ENCODE measurements at places on chromosomes 6 and 20.

- DNase-seq: peak; percentile 54
These were observed 64.8 kb downstream of the HCRTR2 start for GRCh38 chr6:55239099-55239498.

DNA sequence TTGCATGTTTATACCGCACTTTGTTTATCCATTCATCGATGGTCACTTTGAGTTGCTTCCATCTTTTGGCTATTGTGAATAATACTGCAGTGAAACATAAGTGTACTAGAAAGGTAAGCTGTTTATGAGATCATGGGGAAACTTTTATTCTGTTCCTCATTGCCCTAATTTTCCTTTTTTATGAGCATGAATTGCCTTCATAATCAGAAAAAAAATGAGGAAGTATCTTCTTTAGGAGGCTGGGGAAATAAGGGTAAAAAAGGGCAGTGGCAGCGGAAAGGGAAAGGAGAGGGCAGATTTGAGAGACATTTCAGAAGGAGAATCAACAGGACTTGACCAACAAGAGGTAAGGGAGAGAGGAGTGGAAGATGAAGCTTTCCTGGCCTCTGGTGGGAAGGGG, 14.3 kb upstream of the SERINC3 start:
- DNase-seq: no peak

GRCh38 chr6:121205569-121205968, 128.7 kb downstream of the TBC1D32 start:
- DNase-seq: no peak

- peak; percentile 60 for DNase-seq
These were observed 722 bp downstream of the ISM1 start for GRCh38 chr20:13221673-13222318.

DNA sequence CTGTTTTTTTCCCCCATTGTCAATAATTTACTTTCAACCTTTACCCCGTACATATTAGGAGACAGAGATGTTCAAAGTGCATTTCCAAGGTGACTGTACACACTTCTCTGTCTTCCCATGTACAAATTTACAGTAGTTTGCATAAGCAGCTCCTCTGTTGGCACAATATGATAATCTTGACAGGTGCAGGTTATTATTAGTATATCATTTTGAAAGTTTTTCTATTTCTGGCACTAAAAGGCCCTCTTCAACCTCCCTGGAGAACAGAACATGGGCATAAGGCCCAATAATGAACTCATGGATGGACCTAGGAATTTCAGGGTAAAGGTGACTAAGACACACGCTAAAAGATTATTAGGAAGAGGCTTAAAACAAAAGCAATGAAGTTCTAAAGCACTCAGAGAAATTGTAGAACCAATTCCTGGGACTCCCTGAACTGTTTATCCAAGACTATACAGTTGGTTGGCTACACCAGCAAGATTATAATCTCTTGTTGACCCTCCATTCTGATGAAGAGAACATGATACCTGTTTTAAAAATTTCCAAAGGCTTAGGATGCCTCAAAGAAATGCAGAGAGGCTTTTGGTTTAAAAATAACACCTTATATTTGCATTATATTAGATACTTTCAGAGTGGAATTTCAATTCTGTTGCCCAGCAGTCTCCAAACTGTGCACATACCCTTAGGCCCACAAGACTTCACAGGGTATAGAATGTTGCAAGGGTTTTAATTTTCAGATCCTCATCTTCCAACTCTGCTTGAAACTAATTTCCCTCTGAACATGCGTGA, 1.1 kb downstream of the AIG1 start:
- DNase-seq: no peak

DNA sequence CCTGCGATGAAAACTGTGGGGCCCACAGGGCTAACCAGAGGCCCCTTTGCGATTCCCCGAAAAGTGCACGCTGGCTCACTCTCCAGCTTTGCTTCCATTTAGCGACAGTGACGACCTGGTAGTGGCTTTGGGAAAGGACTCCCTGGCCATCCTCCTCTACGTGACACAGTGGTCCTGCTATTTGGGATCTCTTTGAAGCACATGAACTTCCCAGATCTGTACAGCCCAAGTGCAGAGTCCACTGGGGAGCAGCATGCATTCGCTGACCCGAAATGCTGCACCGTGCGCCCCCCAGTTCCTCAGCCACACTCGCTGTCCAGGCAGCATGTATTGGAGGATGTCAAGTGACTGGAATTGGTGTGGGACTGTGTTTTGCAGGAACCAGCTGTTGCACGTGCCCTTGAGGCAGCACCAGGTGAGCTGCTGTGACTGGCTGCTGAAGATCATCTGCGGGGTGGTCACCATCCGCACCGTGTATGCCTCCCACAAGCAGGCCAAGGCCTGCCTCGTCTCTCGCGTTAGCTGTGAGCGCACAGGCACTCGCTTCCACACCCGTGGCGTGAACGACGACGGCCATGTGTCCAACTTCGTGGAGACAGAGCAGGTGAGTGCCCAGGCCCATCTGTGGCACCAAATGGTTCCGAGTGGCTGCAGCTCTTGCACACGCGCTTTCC, 51.6 kb downstream of the SYNJ2 start:
- no peak for DNase-seq

DNA sequence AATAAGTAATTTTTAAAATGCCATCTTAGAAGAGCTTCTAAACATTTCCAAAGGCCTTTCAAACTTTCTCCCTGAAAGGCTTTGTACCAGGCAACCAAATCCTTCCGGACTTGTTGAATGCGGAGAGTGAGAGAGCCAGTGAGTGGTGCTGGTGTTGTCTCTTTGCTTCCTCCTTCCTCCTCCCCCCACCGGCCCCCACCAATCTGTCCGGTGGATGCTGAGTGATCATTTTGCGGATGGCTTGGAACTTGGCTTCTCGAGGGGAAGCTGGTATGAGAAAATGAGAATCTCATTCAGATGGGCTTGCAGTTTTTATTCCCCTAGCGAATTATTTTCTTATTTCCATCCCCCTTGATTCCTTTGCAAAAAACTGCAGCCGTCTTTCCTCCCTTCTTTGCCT, 97.3 kb downstream of the ANKRD60 start:
- DNase-seq: peak; percentile 71

GRCh38 chr20:48035961-48036731, 250.9 kb upstream of the SULF2 start:
- DNase-seq: no peak

DNA sequence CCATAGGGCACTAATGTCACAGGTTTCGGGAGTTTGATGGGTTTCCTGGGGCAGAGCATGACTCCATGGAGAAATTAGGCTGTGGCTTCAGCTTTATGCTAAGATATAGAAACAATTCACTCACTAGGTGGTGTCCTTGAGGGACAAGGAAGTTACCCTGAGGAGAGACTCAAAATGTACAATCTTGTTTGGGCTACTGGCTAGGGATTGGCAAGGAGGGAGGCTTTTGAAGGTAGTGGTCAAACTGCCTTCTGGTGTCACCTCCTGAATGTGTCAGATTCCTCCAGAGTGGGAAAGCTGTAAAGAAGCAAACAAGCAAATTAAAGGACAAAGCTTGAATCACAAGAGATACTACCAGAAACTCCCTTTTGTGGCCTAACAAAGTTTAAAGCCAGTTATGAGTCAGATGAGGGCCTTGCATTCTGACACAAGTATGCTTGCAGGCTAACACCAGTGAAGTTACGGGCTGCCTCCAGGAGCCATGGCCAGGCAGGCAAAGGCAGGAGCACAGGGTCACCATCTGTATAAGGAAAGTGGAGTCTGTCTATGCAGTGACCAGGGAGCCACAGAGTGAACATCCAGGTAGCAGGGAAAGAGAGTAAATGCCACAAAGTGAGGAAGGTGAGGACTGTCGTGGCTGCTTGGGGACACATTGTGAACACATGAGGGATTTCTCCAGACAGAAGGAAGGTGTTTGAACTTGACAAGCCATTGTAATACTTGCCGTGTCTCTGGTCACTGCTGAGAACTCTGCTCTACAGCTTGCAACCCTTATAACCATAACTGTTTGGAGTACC, 107.7 kb upstream of the DTNBP1 start:
- peak; percentile 49 for DNase-seq

- no peak for DNase-seq
These were observed 109.9 kb upstream of the HEY2 start for GRCh38 chr6:125639466-125640020.

DNA sequence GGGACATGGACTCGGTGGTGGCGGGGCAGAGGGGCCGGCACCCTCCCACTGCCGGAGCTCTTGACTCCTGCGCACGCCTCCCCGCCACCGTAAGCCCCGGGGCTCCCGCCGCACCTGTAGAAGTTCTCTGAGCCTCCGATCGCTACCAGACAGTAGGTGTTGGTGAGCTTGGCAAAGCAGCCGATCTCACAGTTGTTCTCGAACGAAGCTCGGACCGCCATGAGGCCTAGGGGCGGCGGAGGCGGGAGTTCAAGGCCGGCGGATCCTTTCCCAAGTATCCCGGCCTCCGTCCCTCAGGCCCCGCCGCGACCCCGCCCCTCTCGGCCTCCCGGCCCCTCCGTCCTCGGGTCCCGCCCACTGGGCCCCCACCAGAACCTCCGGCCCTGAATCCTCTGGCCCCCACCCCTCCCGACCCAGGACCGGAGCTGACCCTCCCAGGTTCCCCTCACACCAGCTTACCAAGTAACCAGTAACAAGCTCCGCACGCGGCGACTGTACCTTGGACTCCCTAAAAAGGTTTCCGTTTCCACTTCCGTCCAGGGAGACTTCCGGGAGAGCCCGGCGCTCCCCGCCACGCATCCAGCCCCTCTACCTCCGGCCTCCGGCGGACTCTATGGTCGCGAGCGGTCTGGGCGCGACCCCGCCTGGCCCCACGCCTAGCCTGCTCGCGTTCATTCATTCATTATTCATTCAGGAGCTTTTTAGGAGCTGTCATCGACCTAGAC, at the start of gene EIF6:
Gene EIF6, minus strand, starts transcription at position 506 of the 725 bp plus-strand sequence. Its CDS starts 285 bp downstream, at position 221.
- peak; percentile 89 for DNase-seq

DNA sequence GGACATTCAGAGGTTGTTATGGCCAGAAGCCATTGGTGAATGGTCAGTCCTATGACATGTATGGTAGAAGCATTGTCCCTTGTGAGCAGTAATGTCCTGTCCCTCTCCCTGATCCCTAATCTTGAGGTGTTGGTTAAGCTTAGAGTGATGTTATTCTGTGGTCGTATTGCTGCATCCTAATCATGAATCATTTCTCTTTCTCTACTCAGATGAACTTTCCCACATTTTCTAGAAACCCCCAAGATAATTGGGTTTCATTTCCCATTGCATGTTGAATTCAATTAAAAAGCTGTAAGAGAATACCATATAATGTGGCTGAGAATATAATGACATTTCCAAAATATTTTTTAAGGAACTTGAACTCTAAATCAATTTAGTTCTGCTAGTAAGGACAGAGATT, 175.1 kb downstream of the PLCB4 start:
- no peak for DNase-seq

GRCh38 chr6:5457041-5457440, 195.7 kb downstream of the FARS2 start:
- DNase-seq: no peak

DNA sequence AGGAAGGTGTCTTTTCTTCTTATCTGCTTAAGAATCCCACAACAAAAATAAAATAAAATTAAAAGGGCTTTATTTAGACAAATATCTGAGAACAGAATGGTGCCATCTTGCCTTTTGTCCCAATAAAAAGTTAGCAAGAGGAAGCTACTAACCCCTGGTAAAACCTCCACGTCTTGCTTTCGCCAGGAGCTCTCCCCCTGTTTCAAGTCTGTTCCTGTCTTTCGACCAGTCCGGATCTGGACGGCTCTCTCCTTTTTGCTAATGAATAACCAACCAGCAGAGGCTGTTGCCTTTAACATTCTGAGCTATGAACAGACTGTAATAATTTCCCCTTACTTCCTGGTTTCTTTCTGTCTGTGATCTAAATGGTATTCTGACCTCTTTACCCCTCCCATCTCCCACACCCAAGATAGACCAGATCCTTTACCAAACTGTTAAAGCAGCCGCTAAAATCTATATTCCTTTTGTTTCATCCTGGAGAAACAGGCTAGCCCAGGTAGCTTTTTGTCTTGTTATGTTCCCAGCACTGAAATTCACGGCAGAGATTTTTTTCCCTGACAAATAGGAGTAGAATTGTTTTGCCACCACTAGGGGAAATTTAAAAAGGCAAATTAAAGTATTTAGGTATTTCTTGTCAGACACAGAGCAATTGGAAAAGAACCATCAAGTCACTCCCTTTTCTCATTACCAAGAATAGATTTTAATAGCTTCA, at the start of gene FRK:
Gene FRK, minus strand, starts transcription at position 320 of the 712 bp plus-strand sequence. CDS start 580 bp downstream, outside the sequence.
- peak; percentile 38 for DNase-seq

DNA sequence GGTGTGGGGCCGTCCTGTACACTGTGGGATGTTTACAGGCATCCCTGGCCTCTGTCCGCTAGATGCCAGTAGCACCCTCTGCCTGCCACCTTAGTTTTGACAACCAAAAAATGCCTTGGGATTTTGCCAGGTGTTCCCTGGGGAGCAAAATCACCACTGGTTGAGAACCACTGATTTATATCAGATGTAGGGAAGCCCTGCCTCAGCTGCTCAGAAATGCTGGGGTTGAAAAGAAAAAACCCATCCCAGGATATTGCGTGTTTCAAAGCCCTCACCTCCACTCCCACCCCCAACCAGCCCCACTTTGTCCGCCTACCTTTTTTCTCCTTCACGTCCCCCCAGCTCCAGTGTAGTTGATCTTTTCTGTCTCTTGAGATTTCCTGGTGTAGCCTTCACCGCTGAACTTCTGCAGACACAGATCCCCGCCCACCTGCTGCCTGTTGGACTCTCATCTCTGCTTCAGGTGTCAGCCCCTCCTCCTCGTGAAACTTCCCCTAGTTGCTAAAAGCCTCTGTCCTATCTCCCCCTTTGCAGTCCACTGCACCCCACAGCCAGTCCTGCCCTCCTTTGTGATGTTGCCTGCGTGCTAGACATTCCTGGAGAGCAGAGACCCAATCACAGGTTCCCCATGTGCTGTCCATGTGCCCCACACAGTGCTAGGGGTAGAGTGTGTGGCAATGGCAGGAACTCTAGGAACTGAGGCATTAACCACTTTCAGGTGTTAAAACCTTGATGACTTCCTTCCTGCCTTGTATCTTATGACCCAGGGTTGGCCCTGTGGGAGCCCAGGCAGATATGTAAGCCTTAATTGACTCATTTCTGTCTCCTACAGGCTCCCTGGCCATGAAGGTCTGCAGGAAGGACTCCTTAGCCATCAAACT, 98.9 kb downstream of the TBC1D7 start:
- no peak for DNase-seq

GRCh38 chr20:34185766-34186620, 55.2 kb upstream of the ASIP start:
- no peak for DNase-seq

GRCh38 chr6:132887204-132887603, 72.8 kb downstream of the RPS12 start:
- no peak for DNase-seq

DNA sequence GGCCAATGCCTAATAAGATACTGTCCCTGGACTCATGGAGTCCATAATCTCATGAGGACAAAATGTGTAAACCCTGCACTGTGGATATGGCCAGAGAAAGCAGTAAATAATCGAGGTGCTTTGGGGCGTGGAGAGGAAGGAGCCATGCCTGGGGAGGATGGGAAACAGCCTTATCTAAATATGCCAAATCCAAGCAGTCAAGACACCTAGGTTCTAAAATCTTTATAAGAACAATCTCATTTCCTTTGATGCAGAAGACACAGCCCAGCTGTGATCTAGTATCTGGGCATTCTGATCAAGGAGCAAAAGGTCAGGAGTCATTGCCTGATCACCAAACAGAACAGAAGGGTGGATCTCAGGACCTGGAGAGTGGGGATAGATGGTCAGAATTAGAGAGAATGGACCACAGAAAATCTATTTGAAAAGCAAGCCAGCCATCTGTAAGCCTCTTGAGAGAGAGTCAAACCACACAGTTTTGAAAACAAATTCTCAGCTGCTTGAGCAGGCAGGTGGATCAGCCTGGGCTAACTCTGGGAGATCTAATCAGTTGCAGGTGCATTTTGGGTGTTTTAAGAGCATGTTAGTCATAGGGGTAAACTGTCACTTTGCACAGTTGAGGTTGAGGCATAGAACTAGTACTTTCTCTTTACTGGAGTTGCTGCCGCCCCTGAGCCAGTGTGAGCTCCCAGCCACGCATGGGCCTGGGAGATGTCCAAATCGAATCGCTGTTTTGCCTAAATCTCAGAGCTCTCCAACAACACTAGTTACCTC, 130.8 kb upstream of the TNFAIP3 start:
- no peak for DNase-seq

Data from fibroblast of skin of abdomen (primary cell).